Germinal center (tissue), 1 donor: ENCODE measurements at places on chromosomes 2 and 18.

GRCh38 chr2:50647381-50647780, 384.6 kb downstream of the NRXN1 start:
- no peak for DNase-seq

DNA sequence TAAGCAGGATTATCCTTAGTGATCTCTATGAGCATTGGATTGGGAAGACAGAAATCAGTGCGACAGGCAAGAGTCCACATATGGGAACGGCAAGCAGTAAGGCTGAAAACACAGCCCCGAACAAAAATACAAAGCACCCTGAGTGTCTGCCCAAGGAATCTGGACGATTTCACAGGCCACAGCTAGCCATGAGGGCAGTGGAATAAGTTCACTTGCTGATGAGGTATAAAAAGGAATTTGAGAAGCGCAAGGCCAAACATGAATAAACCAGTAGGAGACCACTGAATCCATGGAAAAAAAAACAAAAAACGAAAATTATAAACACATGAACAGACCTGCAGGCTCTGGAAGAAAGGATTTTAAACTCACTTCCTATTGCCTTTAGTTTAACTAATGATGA, 24.3 kb downstream of the WDSUB1 start:
- DNase-seq: no peak

DNA sequence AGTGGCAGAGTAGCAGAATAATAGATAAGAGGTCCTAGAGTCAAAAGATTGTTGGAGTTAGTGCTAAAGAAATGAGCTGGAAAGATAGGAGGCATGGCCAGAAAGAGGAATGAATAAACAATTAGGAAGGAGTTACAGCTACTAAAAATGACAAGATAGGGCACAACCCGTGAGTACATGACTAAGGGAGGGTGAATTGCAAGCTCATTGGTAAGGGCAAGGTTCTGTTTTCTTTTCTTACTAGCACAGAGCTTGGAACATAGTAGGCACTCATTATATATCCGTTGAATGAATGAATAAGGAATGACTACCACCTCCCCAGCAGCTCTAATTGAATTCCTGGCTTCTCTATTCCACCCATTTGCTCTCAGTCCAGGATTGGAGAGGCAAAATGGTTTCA, 5.7 kb upstream of the MARCO start:
- DNase-seq: no peak

- DNase-seq: no peak
Measured at GRCh38 chr2:123463886-123464285, 561.2 kb upstream of the CNTNAP5 start.

- no peak for DNase-seq
Measured at GRCh38 chr2:128836559-128837100, 518.0 kb upstream of the HS6ST1 start.
